ENCODE measurements at places on chromosomes 6 and 20.
A peak's percentile ranks its signal among the peaks of the same experiment; 100 is the strongest.

DNA sequence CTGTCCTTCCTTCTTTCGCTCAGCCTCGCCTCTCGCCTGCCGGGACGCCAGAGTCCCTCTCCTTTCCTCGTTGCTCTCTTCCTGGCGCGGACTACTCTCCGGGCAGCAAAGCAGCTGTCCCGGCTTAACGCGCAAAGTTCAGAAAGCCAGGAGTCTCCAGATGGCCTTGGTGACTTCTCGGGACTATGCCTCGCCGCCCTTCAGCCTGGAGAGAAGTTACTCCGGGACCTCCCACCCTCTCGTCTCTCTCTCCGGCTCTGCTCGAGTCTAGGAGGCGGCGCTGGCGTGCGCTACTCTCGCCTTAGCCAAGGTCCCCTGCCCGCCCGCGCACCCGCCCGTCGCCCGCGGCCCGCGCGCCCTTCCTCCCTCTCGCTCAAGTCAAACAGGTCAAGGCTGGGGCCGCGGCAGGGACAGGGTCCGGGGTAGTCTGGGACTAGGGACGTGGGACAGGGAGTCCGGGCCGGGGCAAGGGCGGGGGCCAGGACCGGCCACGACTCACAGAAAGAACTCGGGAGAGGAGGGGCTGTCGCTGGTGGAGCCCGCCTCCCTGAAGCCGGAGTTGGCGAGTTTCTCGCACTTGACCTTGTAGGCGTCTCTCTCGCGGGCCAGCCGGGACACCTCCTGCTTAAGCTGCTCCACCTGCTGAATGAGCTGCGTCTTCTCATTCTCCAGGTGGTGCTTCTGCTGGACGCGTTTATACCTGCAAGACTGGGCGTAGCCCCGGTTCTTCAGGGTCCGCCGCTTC lies 1.5 kb downstream of the MAFB start:
- DNase-seq: peak; percentile 55

- DNase-seq: no peak
These were observed 368.7 kb upstream of the MANEA start for GRCh38 chr6:95208621-95209020.

DNA sequence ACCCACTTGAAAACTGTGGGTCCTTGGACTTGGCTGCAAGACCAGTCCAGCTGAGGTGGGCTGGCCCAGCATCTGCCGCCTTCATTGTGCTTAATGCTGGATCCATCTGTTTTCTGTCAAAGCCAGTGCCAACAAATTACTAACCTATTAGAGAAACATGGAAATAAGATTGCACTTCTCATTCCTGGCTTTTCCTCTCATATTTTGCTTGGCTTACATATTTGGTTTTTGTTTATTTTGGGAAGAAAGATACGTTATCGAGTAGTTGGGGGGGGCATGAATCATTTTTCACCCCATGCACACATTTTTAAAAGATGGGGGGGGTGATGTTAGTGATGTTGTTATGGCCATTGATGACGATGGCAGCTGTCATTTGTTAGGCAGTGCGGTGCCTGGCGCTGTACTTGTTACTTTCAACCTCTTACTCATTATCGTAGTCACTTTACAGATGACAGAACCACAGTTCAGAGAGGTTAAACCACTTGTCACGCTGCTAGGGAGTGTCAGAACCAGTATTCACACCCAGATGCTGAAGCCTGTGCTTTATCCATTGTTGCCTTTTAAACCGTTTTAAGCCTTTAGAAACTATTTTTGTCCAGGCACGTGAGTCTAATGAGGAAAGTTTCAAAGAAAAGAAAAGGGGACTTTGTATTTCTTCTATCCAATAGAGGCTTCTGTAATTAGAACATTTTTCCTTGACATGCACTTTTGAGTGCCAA lies 180.0 kb downstream of the TMEM242 start:
- DNase-seq: no peak

- DNase-seq: no peak
These were observed 58.3 kb upstream of the GNRH2 start for GRCh38 chr20:2984956-2985661.

Measured in NCI-H1105 treated with DMSO at 0.1 percent for 48 hours (cell line).